Osteocyte (in vitro differentiated cells): ENCODE measurements at places on chromosomes 6 and 20. TPM values are rescaled to one million over a fixed set of nuclear protein-coding genes. Genes with fewer than 3 reads are reported as not detected.

CRISP2 gene
- total RNA-seq, result not detected in 2 replicates

OOEP gene
- not detected in 2 replicates for total RNA-seq

NKX2-2 gene
- total RNA-seq, result not detected in 2 replicates

DLK2 gene
- 0.43 TPM in 1 of 2 replicates, not detected in the other for total RNA-seq

DNA sequence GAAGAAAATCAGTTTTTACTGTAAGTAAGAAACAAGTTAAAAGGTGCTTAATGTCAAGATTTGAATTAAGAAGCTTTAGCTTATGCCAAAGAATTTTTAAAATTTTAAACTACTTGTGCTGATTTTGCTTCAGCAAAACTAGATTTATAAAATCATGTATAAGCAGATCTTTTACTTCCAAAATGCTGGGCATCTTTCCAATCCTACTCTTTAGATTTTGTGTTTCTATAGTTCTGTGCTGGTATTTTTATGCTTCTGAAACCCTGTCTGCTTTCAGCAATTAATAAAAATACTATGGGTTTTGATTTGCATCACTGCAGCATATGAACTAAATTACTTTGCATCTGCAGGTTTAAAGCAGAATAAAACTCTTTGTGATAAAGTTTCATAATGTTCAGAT lies 238.6 kb upstream of the RNF217 start:
- peaks cover 29% of the 10 kb centered on the region for H3K4me1 ChIP-seq
- no peaks in the 10 kb centered on the region for H3K36me3 ChIP-seq
- H3K27me3 ChIP-seq, result no peaks in the 10 kb centered on the region
- DNase-seq, result no peak
- no peak overlapping the region for H3K4me3 ChIP-seq
- no peak overlapping the region for H3K27ac ChIP-seq

DNA sequence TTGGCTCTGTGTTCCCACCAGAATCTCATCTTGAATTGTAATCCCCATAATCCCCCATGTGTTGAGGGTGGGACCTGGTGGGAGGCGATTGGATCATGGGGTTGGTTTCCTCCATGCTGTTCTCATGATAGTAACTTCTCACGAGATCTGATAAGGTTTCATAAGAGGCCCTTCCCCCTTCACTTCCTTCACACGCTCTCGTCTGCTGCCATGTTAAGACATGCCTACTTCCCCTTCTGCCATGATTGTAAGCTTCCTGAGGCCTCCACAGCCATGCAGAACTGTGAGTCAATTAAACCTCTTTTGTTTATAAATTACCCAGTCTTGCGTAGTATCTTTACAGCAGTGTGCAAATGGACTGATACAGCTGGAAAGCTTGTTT lies 90.0 kb downstream of the ELOVL5 start:
- no peak overlapping the region for H3K4me3 ChIP-seq
- no peak overlapping the region for H3K27ac ChIP-seq
- no peak for DNase-seq

GRCh38 chr20:56247954-56248782 lies at the start of gene MC3R:
MC3R (plus strand) TSS chr20:56248732; CDS start chr20:56248844, 112 bp downstream.
- H3K4me3 ChIP-seq, result no peak within 1 kb of the TSS
- no peak within 1 kb of the TSS for H3K27ac ChIP-seq
- peaks cover 2% of the 10 kb centered on the region for H3K27me3 ChIP-seq

- peaks cover 6% of the 10 kb centered on the region for H3K36me3 ChIP-seq
- H3K4me3 ChIP-seq, result no peak overlapping the region
- H3K27ac ChIP-seq, result no peak overlapping the region
- DNase-seq, result no peak
- peaks cover 2% of the 10 kb centered on the region for H3K4me1 ChIP-seq
Observed at GRCh38 chr6:25484900-25485299, 167.1 kb upstream of the SCGN start.

GRCh38 chr6:15368873-15369272 lies 123.0 kb downstream of the JARID2 start:
- peaks cover 48% of the 10 kb centered on the region for H3K4me1 ChIP-seq
- DNase-seq, result no peak
- no peaks in the 10 kb centered on the region for H3K27me3 ChIP-seq
- H3K27ac ChIP-seq, result no peak overlapping the region
- H3K36me3 ChIP-seq, result no peaks in the 10 kb centered on the region

DNA sequence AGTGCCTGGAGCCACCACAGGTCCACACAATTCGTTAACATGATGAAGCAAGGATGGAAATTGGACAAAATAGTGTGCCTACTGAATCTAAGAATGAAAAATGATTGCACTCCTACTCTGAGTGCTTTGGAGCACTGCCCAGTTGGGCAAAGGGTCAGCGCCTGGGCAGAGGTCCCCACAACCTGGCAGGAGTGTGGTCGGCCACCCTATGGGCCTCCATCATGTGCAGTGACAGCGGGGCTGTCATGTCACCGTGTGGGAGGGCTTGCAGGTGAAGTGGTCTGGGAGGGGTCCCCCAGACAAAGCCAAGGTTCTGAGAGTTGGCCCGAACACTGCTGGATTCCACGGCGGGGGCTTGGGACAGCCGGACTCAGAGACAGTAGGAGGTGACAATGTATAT lies 36.2 kb upstream of the CD93 start:
- peaks cover 17% of the 10 kb centered on the region for H3K4me1 ChIP-seq
- H3K27me3 ChIP-seq, result no peaks in the 10 kb centered on the region
- H3K4me3 ChIP-seq, result no peak overlapping the region
- no peaks in the 10 kb centered on the region for H3K36me3 ChIP-seq

DNA sequence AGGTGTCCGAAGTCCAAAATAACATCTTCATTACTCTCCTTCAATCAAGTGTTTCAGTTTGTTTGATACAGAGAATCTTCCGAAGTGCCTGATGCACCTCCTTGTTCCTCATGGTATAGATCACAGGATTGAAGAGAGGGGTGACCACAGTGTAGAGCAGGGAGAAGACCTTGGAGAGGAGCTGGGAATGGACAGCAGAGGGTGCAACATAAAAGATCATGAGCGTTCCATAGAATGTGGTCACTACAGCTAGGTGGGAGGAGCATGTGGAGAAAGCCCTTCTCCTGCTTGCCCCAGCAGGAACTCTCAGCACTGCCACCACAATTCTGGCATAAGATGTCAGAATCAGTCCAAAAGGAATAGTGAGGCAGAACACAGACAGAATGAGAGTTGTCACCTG lies 11.9 kb downstream of the OR12D1 start:
- H3K4me1 ChIP-seq, result no peaks in the 10 kb centered on the region
- no peak for DNase-seq
- H3K36me3 ChIP-seq, result no peaks in the 10 kb centered on the region
- H3K4me3 ChIP-seq, result no peak overlapping the region
- no peaks in the 10 kb centered on the region for H3K27me3 ChIP-seq

- H3K4me3 ChIP-seq, result no peak overlapping the region
- peak; percentile 40 for DNase-seq
- peaks cover 7% of the 10 kb centered on the region for H3K4me1 ChIP-seq
- H3K27me3 ChIP-seq, result peaks cover 32% of the 10 kb centered on the region
Observed at GRCh38 chr6:107717781-107718180, 106.3 kb downstream of the SCML4 start.

DNA sequence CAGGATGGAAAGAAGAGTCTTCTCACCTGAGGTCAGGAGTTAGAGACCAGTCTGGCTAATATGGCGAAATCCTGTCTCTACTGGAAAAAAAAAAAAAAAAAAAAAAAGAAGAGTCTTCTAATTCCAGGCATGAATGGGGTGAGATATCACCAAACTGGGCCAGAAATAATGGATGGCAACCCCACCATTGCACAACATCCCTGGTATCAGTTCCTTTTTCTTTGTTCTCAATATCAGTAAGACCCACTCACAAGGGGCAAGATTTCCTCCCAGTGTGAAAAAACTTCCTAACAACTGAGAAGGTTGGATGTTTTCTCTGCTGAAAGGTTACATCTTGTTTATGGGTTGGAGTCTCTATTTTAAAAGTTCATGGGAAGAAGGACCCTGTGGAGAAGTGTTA lies 23.6 kb upstream of the NR2E1 start:
- DNase-seq, result no peak
- no peak overlapping the region for H3K4me3 ChIP-seq
- peaks cover 36% of the 10 kb centered on the region for H3K27me3 ChIP-seq
- no peaks in the 10 kb centered on the region for H3K4me1 ChIP-seq
- H3K36me3 ChIP-seq, result no peaks in the 10 kb centered on the region

GRCh38 chr6:3237761-3238662 lies 10.6 kb upstream of the TUBB2B start:
- no peak overlapping the region for H3K27ac ChIP-seq
- H3K4me1 ChIP-seq, result peaks cover under 1% of the 10 kb centered on the region
- H3K36me3 ChIP-seq, result no peaks in the 10 kb centered on the region
- no peak for DNase-seq
- H3K27me3 ChIP-seq, result no peaks in the 10 kb centered on the region
- H3K4me3 ChIP-seq, result no peak overlapping the region

GRCh38 chr6:4078691-4079471 lies at the start of gene FAM217A:
FAM217A (minus strand) TSS chr6:4079137; CDS start chr6:4077414, 1,723 bp downstream.
- no peak within 1 kb of the TSS for H3K27ac ChIP-seq
- H3K36me3 ChIP-seq, result no peaks in the 10 kb centered on the region
- DNase-seq, result no peak
- peaks cover 2% of the 10 kb centered on the region for H3K4me1 ChIP-seq

- no peak overlapping the region for H3K27ac ChIP-seq
- peaks cover 2% of the 10 kb centered on the region for H3K27me3 ChIP-seq
- H3K36me3 ChIP-seq, result no peaks in the 10 kb centered on the region
- DNase-seq, result no peak
- no peaks in the 10 kb centered on the region for H3K4me1 ChIP-seq
- H3K4me3 ChIP-seq, result no peak overlapping the region
Observed at GRCh38 chr6:104423691-104424090, 436.0 kb downstream of the HACE1 start.

GRCh38 chr6:153001767-153002612 lies 519 bp downstream of the MTRF1L start:
- H3K4me3 ChIP-seq, result peak overlapping the region; percentile 99
- peaks cover 36% of the 10 kb centered on the region for H3K4me1 ChIP-seq
- H3K36me3 ChIP-seq, result peaks cover 11% of the 10 kb centered on the region
- peak overlapping the region; percentile 94 for H3K27ac ChIP-seq
- no peaks in the 10 kb centered on the region for H3K27me3 ChIP-seq
